ENCODE measurements at places on chromosomes 6 and 20.

DNA sequence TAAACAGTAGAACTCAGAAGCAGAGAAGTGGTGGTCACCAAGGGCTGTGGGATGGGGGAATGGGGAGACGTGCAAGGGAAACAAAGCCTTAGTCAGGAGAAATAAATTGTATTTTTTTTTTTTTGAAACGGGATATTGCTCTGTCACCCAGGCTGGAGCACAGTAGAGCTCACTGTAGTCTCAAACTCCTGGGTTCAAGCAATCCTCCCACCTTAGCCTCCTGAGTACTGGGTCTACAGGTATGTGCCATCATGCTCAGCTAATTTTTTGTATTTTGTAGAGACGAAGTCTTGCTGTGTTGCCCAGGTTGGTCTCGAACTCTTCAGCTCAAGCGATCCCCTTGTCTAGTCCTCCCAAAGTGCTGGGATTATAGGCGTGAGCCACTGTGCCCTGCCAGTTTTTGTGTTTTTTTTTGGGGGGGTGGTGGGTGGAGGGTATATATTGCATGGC lies 3.4 kb downstream of the HSPA1B start:
- DNase-seq: no peak

- no peak for DNase-seq
Observed at GRCh38 chr20:49043000-49043399, 3.1 kb upstream of the CSE1L start.

- no peak for DNase-seq
Observed at GRCh38 chr6:21031182-21031581, 496.9 kb downstream of the CDKAL1 start.

- DNase-seq: no peak
Observed at GRCh38 chr20:1371830-1372539, 20.9 kb downstream of the FKBP1A start.

GRCh38 chr6:15351631-15352030 lies 105.8 kb downstream of the JARID2 start:
- DNase-seq: no peak

DNA sequence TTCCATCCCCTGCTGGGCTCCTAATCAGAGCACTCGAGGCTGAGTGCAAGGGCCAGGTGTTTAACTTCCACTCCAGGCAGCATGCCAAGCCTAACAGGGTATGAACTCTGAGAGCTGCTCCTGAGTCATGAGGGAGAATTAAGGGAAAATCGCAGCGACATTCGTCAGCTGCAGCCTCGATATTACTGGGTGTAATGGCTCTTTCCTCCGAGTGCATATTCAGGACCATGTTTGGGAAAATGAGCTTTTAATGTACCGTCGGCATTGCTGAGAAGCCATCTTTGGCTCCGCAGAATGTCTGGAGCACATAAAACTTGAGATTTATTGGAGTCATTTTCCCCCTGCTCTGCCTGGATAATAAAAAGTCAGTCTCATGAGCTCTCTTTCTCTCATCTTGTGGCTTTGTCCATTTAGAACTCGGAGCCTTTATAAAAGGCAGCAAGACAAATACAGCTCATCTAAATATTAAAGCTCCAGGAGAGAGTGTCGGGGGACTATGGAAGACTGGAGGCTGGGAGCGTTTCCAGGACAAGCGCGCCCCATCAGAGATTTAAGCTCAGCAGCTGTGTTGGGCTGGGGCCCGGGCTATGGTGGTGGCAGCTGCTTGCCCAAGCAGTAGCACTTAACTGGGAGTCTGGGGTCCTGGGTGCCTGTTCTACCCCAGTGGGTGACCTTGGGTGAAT lies 103.7 kb downstream of the TOX2 start:
- no peak for DNase-seq

DNA sequence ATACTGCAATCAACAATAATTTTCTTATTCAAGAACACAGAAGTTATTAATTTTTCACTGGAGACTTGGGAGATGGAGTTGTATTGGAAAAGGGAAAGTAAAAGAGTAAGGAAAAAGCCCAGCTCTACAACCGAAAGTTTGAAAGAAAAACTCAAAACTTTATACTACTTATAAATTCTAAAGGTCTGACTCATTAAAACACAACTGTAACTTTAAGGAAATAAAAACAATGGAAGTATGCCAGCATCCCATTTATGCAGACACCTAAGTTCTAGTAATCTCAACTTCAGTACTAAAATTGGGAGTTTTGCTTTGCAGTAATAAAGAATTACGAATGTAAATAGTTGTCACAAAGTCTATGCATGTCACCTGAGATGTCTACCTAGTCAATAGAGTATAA lies 80.6 kb downstream of the IRAK1BP1 start:
- DNase-seq: no peak

DNA sequence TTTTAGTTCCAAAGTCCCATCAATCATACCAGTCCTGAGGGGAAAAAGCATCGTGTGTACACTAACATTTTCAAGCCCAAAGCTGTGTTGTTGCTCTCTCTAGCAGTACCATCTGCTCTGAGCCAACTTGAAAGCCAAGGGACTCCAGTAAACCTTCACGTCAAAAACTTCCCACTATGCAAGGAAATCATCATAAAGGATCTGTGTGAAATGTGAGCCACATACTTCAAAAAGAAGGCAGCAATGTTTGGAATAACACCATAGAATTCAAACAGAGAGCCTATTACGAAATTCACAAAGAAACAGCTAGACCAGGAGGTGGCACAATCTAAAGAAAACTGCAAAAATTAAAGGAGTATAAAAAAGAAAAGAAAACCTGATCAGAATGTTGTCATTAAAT lies 399.8 kb upstream of the EPHA7 start:
- DNase-seq: no peak

GRCh38 chr6:138206862-138207261 lies 11.4 kb downstream of the PBOV1 start:
- no peak for DNase-seq

DNA sequence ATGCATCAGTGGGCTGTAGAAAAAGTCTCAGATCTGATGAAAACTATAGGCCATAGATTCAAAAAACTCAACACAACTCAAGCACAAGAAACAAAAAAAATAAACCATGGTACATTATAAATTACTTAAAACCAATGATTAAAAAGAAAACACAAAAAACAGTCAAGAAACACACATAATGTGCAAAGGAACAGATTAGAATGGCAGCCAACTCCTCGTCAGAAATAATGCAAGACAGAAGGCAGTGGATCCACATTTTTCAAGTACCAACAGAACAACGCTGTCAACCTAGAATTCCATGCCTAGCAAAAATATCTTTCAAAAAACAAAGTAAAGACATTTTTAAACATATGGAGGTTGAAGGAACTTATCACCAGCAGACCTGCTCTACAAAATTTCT lies 69.7 kb downstream of the PSMB1 start:
- DNase-seq: no peak

GRCh38 chr6:19424853-19425252 lies 412.3 kb upstream of the ID4 start:
- DNase-seq: no peak

DNA sequence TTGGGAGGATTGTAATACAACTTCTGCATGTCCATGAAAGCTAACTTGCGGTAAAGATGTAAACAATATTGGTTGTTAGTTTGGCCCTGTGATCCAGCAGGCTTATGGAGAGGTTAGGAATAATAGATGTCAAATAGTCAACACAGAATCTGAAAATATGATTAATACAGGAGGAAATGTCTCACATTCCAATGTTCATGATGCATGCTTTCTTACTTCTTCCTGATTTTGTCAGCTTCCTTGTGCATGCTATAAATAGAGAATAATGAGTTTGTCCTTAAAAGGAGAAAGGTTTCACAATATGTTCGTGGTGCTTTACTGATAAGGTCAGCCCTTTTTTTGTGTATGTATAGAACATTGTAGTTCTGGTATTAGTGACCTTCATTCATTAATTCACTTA lies 136.7 kb downstream of the MMUT start:
- no peak for DNase-seq

DNA sequence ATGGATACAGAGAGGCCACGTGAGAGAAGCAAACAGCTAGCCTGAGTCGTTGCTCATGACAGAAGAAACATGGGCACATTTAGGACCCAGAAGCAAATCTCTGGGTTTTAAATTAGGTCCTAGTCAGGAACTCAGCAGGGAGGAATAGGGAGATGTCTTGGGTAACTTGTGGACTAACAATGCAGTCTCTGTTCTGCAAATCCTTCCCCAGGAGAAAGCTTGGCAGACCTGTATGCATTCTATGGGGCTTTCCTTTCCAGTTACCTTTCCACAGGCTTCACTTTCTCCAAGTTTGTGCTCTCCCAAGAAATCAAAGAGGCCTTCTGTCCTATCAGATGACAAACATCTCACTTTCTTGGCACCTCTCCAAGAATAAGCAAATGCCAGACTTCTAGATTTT lies 47.2 kb upstream of the PLCB4 start:
- DNase-seq: no peak

GRCh38 chr6:52595000-52595795 lies 18.3 kb upstream of the TRAM2 start:
- DNase-seq: no peak

DNA sequence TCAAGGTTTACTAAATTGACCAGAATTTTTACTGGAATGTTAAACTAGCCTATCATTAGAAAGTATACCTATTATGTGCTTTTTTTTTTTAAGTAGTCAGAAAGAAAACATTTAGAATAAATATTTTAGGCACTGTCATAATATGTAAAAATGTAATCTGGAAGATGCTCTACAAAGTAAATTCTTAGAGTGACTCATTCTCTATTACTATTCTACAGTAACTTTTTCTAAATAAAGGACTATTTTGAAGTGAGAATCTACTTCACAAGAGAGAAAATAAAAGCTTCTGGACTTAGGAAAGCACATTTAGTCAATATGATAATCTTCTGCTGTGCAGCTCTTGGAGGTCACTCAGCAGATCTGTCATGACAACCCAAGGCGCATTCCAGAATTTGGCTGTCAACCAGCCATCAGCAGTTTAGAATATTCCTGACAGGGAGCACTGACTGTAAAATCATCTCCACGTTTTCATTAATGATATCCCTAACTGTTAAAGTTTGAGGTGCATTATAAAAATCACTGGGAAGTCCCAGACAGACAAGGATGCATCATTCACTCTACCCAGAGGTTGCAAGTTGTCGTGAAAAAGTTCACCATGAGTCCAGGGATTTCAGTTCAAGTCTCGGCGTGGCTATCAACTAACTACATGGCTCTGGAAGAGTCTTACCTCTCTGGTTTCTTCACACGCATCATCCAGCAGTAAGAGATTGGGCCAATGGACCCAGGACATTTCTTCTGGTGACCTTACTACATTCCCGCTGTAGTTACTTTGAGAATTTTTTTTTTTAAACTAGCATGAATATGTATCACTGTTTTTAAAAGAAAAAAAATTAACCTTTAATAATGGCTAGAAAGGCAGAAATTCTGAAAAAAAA lies 374.9 kb downstream of the GJA1 start:
- DNase-seq: no peak

DNA sequence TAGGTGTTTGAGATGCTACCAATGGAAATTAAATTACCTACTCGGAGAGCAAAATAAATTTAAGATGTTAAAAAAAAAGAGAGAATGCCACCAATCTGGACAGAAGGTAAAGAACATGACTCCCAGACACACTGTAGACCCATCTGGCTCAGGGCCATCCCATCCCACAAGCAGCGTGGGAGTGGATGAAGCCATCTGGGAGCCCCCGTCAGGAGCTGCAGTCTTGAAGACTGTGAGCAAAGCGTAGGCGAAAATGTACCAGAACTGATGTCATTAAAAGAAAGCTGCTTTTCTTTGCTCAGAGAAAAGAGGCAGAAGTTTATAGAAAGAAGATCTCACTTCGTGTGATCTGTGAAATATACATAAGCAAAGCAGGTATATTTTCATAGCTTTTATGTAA lies 815.7 kb downstream of the QKI start:
- DNase-seq: no peak

- DNase-seq: no peak
Observed at GRCh38 chr20:63847237-63848002, 13.9 kb upstream of the ABHD16B start.

DNA sequence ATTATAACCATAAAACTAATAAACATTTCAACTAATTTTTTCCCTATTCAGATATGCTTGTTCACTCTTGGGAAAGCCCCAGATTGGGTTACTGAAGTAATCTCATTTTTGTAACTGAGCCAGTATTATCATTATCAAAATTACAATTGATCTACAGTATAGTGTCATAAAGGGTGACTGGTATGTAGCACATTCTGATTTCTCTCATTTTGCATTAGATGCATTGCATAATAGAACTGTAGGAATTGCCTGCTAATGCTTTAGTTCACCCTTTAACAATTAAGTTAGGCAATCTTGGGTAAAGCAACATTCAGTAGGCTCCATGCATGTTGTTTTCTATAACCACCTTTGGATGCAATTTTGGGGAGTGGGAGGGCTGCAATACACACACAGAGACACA lies 150.8 kb upstream of the FLRT3 start:
- DNase-seq: no peak

DNA sequence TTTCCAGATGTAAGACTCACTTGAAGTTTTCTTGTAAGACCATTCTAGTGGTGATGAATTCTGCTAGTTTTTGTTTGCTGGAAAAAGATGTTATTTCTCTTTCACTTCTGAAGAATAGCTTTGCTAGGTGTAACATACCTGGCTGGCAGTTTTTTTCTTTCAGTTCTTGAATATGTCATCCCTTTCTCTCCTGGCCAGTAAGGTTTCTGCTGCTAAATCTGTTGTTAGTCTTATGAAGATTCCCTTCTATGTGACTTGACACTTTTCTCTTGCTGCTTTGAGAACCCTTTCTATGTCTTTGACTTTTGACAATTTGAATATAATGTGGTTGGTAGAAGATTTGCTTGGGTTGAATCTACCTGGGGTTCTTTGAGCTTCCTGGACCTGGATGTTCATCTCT lies 314.7 kb upstream of the NOX3 start:
- no peak for DNase-seq

- no peak for DNase-seq
Observed at GRCh38 chr6:52522655-52523054, 54.2 kb downstream of the TRAM2 start.

Measured in activated T-helper 1 cell treated with anti-CD3 and anti-CD28 coated beads, Interleukin-2, amount 50 U/mL, for 16 hours (primary cell).